ENCODE measurements at places on chromosomes 2 and 18.

GRCh38 chr2:167480232-167480985, 592.1 kb downstream of the XIRP2 start:
- no peak for DNase-seq

DNA sequence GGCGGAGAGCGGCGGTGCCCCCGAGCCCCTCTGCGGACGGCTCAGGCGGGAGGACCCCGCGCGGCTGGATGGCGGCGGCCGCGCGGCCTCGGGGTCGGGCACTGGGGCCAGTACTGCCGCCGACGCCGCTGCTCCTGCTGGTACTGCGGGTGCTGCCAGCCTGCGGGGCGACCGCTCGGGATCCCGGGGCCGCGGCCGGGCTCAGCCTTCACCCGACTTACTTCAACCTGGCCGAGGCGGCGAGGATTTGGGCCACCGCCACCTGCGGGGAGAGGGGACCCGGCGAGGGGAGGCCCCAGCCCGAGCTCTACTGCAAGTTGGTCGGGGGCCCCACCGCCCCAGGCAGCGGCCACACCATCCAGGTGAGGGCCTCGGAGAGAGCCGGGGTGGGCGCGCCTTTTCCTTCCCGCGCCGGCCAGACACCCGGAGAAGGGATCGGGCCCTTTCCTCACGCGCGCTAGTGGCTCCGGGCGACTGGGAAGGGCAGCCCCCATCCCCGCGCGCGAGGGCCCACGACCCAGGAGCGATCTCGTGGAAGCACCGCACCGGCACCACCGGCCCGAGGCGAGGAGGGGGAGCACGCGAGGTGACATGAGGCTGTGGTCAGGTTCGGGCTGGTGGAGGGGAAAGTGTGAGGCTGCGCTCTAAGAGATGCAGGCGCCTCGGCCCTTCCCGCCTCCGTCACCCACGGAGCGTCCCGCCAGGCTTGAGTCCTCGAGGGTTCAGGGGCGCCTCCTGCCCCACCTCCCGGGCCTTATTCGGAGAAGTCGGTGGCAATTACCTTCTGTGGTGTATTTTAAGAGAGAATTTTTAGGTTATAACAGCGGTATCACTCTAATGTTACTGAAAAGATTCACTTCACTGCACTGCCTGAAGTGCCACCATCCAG, 607 bp downstream of the LAMA3 start:
- no peak for DNase-seq

- DNase-seq, result no peak
These were observed 32.2 kb downstream of the NHEJ1 start for GRCh38 chr2:219128396-219128795.

DNA sequence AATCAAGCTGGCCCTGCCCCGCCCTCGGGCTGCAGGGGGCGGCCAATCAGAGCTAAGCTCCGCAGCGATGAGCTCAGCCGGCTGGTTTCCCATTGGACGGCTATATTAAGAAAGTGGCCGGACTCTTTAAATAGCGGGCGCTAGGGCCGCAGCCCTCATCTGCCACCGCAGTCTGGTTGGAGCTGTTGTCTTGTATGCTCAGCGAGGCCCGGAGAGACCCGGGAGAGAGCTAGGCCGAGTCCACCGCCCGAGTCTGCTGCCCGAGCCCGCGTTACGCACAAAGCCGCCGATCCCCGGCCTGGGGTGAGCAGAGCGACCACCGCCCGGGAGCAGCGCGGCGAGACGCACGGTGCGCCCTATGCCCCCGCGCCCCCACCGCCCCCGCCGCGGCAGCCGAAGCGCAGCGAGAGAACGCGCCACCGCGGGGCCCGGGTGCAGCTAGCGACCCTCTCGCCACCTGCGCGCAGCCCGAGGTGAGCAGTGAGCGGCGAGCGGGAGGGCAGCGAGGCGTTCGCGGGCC, at the start of gene RHOB:
TSS of gene RHOB (plus strand) at position 158 of the 520 bp plus-strand sequence. CDS start 392 bp downstream, outside the sequence.
- DNase-seq, result peak; percentile 99

GRCh38 chr2:115412501-115412900, 970.1 kb downstream of the DPP10 start:
- DNase-seq, result no peak

DNA sequence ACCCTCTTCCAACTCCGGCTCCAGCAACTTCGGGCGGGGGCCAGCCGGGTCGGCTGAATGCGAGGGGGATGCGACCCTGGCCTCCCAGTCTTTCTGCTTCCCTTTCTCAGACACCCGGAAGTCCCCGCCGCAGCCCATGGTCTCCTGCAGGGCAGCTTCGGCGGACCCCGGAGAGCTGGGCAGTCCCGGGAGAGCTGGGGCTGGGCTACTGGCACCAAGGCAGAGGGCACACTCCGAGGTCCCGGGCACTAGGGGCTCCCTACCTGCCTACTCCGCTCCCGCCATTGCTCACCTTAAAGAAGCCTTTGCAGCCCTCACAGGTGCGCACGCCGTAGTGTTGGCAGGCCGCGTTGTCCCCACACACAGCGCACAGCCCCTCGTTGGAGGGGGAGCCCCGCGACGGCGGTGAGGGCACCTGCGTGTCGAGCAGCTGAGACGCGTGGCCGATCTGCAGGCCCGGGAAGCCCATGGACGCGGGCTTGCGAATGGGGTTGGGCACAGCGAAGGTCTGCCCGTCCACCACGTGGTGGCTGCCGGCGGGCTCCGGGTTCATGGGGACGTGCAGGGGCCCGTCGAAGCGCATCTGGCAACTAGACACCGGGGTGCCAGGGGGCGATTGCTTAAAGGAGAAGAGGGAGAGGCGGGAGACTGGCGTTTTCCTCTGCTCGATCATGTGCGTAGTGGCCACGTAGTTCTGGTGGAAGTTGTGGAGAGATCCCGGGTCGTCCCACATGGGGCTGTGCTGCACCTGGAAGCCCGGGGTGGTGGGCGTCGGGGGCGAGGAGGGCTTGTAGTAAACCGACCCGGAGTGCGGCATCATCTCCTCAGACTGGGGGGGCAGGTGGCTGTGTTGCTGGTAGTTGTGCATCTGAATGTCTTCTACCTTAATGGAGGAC, 3.2 kb downstream of the NR4A2 start:
- DNase-seq, result no peak

GRCh38 chr2:33023728-33024500, 77.2 kb downstream of the LTBP1 start:
- DNase-seq, result no peak

GRCh38 chr2:1088940-1089339, 138.3 kb downstream of the SNTG2 start:
- DNase-seq, result no peak

DNA sequence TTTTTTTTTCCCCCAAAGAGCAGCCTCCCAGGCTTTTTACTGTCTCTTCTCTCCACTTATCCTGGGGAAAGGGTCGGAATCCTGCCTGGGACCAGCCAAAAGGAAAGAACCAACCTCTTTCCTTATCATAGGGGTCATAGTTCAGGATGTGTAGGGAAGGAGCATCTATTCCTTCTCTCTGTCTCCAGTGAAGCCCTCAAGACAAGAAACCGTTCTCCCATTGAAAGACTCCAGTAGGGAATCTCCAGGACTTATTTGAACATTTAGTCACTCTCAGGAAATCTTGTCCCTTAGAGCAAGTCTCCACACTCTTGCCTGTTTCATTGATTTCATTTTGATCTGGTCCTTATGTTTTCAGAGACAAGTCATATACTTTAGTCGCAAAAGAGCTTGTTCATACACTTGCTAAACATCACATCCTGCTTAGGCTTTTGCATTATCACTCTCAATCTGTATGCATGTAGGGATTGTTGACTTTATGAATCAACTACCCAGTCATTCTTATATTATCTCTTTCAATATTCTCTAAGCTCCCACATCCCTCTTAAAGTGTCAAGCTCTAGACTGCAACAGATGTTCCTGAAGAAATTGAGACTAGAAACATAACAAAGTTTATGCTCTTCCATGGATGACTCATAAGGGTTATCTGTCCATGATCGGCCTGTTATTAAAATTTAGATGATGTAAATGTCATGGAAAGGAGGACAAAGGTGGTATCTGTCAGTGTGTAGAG, 116.2 kb upstream of the ST6GAL2 start:
- DNase-seq, result no peak

DNA sequence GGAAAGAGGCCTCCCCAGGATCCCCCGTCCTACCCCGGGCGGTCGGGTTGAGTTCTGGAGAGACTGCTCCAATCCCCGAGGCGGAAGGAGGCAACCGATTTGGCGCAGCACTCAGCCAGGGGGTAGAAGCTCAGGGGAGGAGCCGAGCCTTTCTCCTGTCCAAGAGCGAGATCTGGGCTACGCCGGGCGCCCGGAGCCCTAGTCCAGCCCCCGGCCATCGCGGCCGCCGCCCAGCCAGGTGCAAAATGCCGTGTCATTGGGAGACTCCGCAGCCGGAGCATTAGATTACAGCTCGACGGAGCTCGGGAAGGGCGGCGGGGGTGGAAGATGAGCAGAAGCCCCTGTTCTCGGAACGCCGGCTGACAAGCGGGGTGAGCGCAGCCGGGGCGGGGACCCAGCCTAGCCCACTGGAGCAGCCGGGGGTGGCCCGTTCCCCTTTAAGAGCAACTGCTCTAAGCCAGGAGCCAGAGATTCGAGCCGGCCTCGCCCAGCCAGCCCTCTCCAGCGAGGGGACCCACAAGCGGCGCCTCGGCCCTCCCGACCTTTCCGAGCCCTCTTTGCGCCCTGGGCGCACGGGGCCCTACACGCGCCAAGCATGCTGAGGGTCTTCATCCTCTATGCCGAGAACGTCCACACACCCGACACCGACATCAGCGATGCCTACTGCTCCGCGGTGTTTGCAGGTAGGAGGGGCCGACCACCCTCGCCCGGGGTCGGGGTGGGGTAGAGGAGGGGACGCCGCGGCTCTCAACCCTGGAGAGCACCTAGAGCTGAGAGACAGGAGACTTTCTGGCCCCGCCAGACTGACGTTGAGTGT, at the start of gene DYSF:
TSS of gene DYSF (plus strand) at position 158 of the 817 bp plus-strand sequence.
- no peak for DNase-seq

- no peak for DNase-seq
These were observed 110.4 kb downstream of the ANKRD44 start for GRCh38 chr2:197200051-197200761.

DNA sequence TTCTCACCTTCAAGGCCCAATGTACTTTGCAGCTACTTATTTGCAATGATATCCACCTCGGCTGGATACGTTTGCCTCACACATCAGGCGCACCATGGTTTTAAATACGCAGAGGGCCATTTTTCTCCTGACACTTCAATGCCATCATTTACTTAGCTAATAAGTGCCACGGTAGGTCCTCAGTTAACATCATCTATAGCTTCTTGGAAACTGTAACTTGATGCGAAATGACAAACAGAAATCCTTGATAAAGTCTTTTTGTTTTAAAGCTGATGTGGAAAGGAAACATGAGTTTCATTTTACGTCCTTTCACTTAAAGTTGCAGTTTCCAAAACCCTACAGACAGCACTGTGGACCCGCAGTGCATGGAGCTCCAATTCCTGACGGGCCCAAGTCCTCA, 37.1 kb downstream of the ZNF516 start:
- DNase-seq, result no peak

GRCh38 chr2:221973902-221974301, 324.9 kb downstream of the PAX3 start:
- no peak for DNase-seq

DNA sequence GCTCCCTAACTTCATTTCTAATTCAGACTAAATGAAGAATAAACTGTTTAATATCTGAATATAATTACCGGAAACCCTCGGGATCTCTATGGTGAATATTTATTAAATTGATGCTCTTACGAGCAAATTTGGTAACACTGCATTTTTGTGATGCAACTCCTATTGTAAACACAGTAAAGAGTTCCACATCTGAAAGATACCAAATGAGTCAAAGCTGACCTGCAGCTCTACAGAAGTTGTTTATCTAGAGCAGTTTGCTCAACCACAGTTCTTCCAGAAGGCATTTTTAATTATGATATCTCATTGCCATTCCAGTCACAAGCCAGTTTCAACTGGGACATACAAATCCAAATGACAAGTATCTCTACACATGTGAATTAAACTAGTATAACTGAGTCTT, 129.7 kb downstream of the PKP4 start:
- no peak for DNase-seq

DNA sequence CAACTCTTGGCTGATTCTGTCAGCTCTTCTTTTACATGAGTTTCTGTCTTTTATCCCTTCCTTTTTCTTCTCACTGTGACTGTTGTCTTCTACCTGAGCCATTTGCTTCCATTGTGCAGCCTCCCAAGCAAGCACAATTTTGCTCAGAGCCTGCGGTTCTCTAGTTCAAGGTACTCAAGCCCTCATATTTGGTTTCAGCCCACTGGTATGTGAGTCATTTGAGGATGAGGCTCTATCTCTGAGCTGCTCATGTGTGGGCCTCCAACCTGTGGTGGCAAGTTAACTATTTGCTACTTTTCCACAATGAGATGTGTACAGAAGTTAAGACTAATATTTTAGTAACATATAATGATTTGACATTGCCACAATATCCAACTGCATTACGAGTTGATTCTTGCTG, 183.0 kb downstream of the PHLPP1 start:
- no peak for DNase-seq

GRCh38 chr18:35971661-35972196, 750 bp upstream of the RMP24 start:
- no peak for DNase-seq

DNA sequence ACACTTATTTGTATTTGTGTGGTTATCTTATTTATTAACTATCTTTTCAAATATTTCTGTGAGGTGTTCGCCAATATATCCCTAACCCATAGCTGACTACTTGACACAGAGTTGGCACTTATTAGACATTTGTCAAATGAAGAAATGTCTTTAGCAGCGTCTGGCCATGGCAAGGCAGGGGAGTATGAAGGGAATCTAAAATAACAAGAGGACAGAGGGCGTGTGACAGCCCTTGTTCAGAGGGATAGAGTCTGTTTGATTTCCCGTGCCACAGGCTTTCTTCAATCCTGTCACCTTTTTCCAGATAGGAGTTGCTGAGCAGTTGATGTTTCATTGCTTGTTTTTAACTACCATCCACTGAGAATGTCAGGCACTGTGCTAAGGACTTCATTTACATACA, 53.6 kb upstream of the SLC39A10 start:
- DNase-seq, result no peak

DNA sequence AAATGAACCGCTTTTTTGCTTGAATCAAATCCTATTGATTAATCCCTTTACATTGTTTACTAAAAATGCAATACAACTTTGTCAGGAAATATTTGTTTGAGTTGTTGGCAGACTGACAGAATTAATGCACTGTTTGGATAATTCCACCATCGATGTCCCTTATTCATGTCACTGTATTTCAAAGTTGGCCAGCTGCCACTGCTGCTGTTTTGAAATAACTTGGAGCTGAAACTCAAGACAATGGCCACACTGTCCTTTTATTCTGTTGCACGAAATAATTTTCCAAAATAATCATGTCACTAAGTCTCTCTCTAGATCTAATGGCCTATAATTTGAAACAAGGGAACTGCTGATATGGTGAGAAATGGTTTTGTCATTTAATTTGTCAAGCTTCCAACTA, 55.2 kb upstream of the PAX3 start:
- DNase-seq, result no peak

GRCh38 chr2:142286618-142287017, 155.8 kb upstream of the LRP1B start:
- DNase-seq, result no peak
